ENCODE measurements at places on chromosomes 12 and 14.

DNA sequence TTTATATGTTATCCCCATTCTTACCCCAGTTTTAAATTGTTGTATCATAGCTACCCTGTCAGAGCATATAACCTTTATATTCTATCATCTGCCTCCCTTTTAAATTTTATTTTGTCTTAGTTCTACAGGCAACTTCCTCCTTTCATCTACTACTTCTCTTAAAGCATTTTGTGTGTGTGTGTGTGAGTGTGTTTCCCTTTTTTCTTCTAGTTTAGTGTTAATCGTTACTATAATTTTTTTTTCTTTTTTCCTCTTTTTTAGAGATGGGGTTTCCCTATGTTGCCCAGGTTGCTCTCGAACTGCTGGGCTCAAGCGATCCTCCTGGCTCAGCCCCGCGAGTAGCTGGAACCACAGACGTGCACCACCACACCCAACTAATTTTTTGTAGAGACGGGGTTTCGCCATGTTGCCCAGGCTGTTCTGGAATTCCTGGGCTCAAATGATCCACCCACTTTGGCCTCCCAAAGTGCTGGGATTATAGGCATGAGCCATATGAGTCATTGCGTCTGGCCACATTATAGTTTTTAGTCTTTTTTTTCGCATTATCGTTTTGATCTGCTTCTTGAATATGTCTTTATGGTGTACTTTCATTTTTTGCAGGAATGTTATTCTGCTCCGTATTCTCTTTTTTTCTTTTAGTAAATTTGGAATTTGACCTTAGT is 33.1 kb upstream of the FBXO34 start:
- no peak for DNase-seq

DNA sequence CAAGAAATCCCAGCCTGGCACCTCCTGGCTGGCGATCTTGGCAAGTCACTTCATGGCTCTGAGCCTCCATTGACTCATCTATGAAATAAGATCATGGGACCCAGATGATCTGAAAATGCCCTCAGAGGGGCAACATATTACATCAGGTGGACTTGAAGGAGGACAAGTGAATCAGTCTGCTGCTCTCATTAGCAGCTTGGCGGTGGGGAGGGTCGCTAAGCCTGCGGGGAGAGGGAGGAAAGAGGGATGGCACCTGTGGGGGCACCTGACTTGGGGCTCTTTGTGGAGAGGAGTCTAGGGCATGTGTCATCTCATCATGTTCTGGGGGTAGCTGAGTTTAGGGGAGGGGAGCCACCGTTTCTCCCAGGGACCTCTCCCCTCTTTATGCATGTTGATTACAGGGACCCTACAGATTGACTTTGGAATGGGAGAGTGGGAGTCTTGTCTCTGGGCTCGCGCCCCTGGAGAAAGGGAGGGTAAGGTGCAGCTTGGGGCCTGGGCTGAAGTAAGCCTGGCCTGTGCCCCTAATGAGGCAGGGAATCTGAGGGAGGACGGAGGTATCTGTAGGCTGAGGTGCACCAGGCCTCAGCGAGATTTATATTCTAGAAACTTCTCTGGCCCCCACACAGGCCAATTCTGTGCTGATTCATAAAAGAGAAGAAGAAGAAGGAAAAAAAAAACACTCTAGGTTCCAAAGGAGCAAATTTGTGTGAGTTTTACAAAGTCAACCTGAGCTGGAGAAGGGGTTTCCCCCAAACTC is 29.3 kb upstream of the BATF start:
- DNase-seq, result no peak

- DNase-seq, result no peak
These were observed 216.0 kb upstream of the NPAS3 start for GRCh38 chr14:32722631-32723183.

GRCh38 chr12:19382563-19382962 is 56.7 kb upstream of the AEBP2 start:
- peak; percentile 24 for DNase-seq

DNA sequence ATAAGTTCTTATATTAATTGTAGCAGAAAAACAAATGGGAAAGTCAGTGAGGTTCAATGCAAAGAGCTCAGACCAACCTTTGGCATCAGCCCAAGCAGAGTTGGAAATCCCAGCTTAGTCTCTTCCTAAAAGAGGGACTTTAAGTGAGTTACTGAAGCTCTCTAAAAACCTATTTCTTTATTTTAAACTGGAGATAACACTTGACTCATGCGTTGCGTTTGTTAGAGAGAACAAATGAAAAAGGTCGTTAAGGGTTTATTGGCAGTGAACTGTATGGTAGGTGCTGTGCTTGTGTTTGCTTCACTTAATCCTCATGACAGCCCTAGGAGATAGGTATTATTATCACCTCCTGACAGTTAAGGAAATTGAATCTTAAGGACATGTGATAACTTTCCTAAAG is 396.5 kb downstream of the RAD51B start:
- DNase-seq, result no peak

DNA sequence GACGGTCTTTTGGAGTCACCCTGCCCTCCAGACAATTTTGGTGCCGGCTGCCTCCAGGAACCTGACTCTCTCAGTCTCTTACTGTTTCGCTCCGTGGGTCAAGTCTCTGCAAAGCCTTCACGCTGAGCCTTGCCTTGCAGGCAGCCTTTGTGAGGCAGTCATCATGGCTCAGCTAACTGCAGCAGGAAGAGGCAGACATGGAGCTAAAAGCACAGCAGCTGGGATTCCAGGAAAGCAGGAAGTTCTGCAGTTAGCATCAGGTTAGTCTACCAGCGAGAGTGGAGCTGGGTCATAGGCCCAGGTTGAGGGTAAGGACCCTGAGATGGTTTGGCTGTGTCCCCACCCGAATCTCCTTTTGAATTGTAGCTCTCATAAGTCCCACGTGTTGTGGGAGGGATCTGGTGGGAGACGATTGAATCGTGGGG is 305.4 kb downstream of the PCNX1 start:
- no peak for DNase-seq

DNA sequence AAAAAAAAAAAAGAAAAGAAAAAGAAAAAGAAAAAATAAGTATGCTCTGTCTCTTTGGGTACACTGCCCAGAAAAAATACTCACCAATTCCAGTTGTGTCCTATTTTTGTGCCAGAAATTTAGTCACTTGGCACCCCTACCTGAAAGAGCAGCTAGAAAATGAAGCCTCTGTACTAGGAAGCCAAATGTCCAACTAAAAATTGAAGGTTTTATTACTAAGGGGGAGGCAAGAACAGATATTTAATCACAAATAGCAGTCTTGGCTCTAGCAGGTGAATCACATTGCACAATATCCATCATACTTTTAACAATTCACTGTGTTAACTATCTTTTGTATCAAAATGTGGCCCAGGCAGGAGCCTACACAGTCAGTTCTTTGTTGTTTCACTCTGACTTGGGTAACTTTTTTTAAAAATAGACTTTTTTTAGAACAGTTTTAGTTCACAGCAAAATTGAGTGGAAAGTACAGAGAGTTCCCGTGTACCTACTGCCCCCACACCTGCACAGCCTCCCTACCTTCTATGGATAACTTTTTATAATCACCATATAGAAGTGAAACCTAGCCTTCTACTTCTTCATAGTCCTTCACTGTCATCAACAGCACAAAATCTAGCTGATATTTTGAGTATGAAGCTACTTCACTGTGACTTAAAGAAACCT is 87.1 kb upstream of the ATF7IP start:
- no peak for DNase-seq

- DNase-seq, result no peak
These were observed 73.6 kb upstream of the CNTN1 start for GRCh38 chr12:40618636-40619035.

- no peak for DNase-seq
These were observed 17.1 kb downstream of the FICD start for GRCh38 chr12:108531929-108532848.

- no peak for DNase-seq
These were observed 253.6 kb downstream of the ZFP36L1 start for GRCh38 chr14:68539241-68539737.

DNA sequence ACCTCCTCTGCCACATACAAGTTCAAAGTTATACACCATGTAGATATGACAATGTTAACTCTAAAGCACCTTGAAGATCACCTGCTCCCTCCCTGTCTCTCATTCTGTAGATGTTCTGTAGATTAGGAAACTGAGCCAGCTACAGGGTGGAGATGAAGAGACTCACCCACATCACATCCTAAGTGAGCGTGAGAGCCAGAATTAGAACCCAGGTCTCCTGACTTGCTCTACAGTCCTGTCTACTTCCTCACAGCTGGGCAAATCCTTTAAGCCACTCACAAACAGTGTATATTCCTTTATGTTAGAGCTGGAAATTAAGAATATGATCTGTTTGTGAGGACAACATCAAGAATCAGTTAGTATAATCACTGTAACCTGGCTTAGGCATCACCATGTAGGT is 1.8 kb downstream of the APPL2 start:
- DNase-seq, result no peak

DNA sequence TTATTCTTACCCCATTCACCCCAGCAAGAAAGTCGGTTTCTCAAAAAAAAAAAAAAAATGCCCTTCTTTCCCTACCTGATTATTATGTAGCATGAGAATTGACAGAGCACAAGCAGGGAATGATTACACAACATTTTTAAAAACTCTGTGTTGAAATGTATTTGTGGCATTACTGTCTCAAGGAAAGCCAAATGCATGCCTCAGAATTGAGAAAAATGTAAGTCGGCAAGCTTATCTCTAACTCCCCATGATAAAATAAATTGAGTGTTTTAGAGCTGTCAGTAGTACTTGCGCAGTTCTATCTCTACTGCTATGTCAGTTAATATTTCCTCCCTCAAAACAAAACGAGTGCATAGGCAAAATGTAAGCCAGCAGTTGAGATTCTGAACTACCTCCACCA is 25.7 kb downstream of the ANO4 start:
- no peak for DNase-seq

DNA sequence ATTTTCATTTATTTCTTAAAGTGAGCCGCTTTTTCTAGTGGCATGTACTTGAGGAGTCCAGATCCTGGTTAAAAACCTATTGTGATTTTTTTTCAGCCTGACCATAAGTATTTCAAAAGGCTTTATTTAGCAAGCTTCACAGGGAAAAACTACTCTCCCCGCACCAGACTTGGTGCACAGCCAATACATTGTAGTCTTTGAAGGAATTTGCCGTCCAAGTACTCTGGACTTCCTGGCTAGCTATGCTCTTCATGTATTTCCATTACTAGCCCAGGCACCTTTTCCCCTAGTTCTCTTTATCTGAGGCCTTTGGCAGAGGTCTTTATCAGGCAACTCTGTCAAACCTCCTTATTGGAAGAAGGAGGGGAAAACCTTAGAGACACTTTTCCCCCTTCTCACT is 234.7 kb downstream of the CCDC91 start:
- no peak for DNase-seq

GRCh38 chr14:106436310-106436905 is 910.0 kb downstream of the TMEM121 start:
- DNase-seq, result peak; percentile 55

GRCh38 chr12:71460850-71461609 is 21.4 kb downstream of the LGR5 start:
- no peak for DNase-seq

DNA sequence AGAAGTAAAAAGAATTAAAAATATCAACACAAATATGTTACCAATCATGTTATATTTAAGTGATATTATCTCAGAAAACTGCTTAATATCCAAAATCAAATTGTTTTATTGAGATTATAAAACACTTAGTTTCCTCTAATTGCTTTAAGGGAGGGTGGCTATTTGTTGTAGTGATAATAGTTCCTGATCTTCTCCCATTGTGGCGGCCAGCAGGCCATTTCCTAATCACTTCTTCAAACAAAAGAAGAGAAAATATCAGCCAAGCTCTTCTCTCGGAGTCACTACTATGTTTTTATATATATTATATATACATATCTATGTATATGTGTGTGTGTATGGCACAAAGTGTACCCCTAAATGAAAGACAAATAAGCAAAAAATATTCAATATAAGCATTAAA is 31.5 kb downstream of the ERO1A start:
- DNase-seq, result no peak

DNA sequence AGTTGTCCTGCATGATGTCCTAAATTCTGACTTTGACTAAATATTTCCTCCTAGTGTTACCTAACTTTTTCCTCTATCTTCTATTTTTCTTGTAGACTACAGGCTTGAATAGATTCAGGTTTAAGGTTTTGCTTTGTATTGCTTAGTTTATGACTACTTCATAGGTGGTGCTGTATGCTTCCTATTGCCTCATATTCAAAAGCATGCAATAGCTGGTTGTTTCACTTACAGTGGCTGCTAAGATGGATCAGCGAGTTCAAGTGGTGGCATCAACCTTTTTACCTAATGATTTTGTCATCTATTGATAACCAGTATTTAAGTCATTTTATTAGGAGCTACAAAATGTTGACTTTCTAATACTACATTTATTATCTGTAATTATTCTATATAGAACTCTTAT is 36.3 kb upstream of the BICD1 start:
- no peak for DNase-seq

- DNase-seq, result no peak
These were observed 187.4 kb upstream of the SLC16A7 start for GRCh38 chr12:59408431-59408830.

GRCh38 chr12:8996682-8997405 is 7.5 kb downstream of the KLRG1 start:
- DNase-seq, result peak; percentile 87

GRCh38 chr14:92688434-92689375 is 59.7 kb downstream of the LGMN start:
- no peak for DNase-seq

DNA sequence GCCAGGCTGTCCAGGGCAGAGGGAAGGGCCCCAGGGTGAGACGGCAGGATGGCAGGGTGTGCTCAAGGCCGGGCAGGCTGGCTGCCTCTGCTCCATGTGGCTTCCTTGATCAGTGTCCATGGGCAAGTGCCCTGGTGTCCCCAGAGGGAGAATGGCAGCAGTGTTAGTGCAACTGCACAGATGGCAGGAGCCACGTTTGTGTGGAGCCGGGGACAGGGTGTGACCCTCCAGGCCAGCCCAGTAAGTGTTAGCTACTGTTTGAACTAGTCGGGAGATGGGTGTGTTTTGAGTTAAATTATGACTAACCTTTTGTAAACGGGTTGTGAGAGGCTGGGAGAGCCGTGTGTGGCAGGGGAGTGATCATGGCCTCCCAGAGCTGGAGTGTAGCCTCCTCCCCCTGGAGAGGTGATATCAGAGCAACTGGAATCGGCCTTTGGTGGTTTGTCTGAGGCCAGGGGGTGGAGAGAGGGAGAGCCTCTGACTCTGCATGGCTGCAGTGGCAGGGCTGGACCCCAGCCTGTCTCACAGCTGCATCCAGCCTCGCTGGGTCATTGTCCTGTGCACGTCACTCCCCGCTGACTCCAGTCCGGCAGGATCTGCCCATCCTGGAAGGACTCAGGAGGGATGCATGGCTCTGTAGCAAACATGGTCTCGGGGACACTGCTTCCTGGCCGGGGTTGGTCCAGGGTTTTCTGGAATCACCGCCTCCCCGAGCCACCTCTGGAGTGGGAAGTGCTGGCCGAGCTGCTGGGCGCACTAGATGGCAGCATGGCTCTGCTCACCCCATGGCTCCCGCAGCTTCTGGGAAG is 27.8 kb downstream of the AACS start:
- no peak for DNase-seq

DNA sequence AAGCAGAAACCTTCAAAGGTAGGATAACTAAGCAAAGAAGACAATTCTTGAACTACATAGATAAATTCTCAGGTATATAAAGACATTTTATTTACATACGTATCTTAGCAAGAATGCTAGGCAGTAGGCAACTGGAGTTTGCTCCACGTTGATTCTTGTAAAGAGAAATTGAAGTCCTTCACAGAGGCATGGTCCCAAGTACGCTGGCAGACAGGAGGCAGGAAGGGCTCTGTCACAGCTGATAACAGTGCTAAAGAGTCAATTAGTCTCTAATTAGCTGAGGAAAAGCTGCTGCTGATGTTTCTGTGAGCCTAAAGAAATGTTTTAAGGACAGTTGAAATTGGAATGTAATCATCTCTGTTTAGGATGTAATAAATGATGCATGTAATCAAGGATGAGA is 146.8 kb downstream of the METTL25 start:
- DNase-seq, result no peak

Data from activated CD4-positive, alpha-beta T cell treated with anti-CD3 and anti-CD28 coated beads, Interleukin-10, Interleukin-2, amounts not matched to agents 100 ng/mL and 50 ng/mL, durations not matched to agents 16 hours and 8 hours (primary cell).